IMR-90 (cell line): ENCODE measurements at places on chromosomes 6 and 20.

DNA sequence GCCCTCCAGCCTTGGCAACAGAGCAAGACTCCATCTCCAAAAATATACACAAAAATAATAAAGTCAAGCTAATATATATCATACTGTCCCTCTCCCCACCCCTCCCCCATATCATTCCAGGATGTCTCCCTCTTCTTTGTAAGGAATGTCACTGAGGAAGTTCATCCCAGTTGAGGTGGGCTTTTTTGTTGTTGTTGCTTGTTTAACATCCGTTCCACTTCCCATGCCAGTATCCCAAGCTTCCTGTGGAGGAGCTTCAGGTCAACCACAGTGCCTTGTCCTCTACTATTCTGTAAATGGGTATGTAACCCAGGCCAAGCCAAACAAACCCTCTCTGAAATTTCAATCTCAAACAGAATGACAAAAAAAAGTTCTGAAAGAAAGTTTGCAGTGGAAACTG is 19.0 kb upstream of the PTPN1 start:
- no peak for DNase-seq

- peak; percentile 61 for DNase-seq
Observed at GRCh38 chr6:45922728-45923351, 92.8 kb downstream of the CLIC5 start.

GRCh38 chr6:87690441-87690840 is 11.6 kb downstream of the AKIRIN2 start:
- DNase-seq: no peak

DNA sequence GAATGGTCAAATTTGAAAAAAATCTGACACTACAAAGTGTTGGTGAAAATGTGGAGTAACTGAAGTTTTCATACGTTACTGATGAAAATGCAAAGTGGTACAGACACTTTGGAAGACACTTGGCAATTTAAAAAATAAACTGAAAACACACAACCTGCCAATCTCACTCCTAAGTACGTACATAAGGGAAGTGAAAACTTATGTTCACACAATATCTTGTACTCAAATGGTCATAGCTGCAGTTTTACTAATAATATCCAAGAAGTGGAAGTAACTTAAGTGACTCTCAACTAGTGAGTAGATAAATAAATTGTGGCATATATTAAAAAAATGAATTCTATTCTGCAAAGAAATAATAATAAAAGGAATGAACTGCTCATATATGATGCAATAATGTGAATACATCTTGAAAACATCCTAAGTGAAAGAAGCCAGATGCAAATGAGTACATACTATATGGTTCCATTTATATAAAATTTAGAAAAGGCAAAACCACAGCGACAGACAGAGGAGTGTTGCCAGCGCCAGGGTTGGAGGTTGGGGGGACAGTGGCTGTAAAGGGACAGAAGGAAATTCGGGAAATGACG is 198.2 kb downstream of the ERMARD start:
- no peak for DNase-seq

DNA sequence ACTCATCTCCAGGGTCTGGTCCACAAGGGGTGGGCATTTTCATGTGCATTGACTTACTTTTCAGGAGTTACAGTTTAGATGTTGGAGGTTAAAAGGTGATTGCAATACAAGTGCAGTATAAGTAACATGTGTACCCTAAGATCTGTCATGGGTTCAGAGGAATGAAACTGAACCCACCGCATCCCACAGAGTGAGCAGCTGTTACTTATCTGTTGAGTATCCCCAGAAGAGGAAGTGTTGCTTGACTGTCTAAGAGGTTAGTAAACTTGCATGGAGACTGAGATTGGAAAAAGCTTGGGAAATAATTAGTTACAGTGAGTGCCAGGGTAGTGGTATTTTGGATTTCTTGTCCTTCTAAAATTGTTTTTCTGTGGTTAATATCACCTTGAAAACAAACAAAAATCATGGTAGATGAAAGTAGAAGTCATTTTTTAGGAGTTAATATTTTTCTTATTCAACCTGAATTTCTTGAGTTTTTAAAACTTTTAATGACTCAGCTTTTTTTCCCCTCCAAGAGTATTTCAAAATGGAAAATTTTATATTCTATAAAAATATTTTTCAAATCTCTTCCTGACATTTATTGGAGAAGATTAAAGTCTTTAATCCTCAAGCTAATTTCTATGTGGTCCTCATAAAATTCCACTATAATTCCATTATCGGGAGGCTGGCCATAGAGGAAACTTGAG is 306.1 kb downstream of the ZNF217 start:
- DNase-seq: no peak
